ENCODE measurements at places on chromosomes 4 and X. TPM values are rescaled to one million over a fixed set of nuclear protein-coding genes. Genes with fewer than 3 reads are reported as not detected.

DNA sequence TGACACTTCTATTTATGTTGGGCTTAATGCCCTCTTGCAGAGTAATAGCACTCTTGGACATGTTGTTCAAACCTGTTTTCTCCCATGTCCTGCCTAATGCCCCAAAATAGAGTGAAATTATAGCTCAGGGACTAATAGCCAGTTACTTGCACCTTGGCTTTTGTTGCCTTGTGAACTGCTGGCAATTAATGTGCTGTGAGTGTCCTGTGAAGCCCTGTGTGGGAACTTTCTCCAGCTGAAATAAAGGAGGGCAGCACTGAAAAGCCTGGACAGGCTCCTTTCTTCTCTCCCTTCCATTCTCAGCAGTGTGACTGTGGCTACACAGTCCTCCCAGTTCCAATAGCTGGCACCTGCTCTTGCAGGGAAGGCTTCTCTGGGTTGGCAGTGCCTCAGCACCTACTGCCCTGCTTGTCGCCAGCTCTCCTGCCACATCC lies 72.4 kb downstream of the DCLK2 start:
- no peak for DNase-seq

The ERAS gene
- total RNA-seq, result not detected

The EMCN gene
- total RNA-seq, result not detected

The STARD8 gene
- 2.3 TPM for total RNA-seq

The MND1 gene
- total RNA-seq, result 33.6 TPM

- no peak for DNase-seq
Measured at GRCh38 chr4:186875476-186875875, 151.8 kb upstream of the FAT1 start.

DNA sequence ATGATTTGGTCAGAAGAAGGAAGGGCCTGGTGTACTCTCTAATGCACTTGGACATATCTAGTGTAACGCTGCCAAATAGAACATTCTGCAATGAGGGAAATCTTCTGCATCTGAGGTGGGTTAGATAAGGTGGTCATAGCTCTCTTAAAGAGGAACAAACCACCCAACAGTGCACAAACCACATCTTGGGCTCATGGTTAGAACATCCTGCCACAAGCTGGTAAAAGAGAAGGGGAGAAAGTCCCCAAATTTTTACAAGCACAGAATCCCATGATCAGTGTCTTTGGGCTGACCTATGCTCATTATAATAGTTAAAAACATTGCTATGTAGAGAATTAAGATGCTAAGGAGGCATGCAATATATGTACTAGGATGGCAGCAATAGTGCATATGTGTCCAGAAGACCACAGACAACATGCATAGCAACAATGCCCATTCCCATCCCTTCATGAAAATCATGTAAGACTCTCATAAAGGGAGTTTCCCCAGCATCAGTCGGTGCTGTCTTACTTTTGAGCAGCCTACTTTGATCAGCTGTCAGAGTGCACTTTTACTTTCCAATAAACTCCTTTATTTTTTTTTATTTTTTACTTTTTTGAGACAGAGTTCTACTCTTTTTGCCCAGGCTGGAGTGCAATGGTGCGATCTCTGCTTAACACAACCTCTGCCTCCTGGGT lies 99.7 kb upstream of the SLC7A11 start:
- no peak for DNase-seq

DNA sequence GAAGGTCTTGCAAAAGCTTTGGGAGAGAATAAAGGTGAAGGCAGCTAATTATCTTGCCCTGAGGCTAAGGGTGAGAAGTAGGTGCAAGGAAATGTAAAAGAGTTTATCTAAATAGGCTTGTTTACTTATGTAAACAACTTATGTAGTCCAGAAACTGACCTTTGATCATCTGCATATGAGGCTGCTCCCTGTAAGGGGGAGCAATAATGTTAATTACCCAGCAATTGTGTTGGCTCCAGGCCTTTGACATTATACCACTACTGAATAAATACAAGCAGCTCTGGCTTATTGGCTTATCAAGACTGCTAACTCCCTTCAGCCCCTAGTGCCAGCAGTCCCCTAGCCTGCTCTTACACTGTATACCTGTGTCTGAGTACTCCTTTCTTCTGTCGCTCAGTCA lies 303.7 kb upstream of the GNPDA2 start:
- no peak for DNase-seq

GRCh38 chrX:121456315-121456714 lies 408.9 kb downstream of the GLUD2 start:
- DNase-seq, result no peak

DNA sequence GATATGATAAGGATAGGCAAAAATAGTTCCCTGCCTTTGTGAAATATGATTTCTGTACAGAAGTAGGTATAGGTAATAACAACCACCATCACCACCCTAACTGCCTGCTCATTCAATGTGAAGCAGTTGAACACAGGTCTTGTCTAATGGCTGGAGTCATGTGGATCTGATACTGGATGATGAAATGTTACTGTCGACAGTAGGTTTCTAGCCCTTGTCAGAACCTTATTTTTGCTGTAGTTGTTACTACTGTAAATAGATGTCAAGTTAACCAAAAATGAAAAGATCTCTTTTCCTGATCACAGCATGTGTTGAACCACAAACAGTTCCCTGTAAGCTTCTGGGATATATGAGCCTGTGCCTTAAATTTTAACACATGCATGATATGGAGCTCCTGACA lies 142.9 kb downstream of the FRAS1 start:
- DNase-seq, result no peak

The INTU gene
- total RNA-seq, result 0.03 TPM

GRCh38 chr4:38605753-38606586 lies 58.0 kb upstream of the KLF3 start:
- no peak for DNase-seq

DNA sequence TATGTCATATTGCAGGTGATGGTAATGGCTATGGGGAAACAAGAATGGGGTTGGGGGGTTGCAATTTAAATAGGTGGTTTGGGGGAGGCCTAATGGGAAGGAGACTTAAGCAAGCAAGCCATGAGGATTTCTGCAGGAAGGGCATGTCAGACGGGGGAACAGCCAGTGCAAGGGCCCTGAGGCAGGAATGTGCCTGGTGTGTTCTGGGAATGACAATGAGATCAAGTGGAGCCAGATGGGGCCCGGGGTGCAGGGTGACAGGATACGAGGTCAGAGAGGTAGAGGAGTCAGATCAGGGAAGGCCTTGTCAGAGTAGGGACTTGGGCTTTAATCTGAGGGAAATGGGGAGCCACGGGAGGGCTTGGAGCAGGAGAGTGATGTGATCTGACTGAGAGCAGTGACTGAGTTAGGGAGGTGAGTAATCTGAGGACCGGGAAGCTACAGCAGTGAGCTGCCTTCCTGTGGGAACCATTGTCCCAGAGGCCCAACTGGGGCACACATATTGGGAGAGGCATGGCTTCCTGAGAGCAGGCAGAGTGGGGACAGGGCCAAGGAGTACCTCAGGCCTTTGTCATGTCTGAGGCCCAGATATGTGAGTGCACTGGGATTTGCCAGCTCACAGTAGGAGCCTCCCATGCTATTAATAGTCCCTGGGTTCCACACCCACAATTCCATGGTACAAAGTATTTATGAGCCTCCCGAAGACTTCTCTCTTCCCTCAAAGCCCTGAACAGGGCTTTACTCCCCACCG lies 139.8 kb downstream of the BCOR start:
- no peak for DNase-seq

The MID2 gene
- total RNA-seq, result 3.2 TPM

GRCh38 chrX:110915111-110915510 lies 119.5 kb upstream of the CHRDL1 start:
- DNase-seq, result no peak

The PKD2 gene
- 12.5 TPM for total RNA-seq

GRCh38 chrX:1059576-1060561 lies 152.6 kb downstream of the CRLF2 start:
- DNase-seq, result no peak

- DNase-seq, result no peak
Measured at GRCh38 chr4:113442826-113443225, 318.7 kb downstream of the CAMK2D start.

DNA sequence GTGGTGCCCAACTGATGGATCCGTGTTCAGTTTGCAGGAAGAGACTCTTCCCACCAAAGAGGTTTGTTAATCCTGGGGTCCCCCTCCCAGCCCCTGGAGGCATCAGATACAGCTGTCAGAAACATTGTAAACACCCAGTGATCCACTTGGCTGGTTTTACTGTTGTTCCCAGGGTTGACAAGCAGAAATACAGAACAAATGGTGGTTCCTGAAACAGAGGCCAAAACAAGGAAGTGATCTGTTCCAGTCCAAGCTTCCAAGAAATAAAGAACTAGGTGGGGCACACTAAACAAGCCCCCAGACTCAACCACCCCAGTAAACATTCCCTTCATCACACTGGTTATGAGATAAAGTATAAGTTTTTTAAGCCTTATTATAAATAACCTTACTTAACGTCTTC lies 1.4 kb downstream of the TMLHE start:
- DNase-seq, result no peak

The JADE3 gene
- 0.47 TPM for total RNA-seq

- no peak for DNase-seq
Measured at GRCh38 chr4:147599769-147600168, 17.4 kb upstream of the TMEM184C start.

DNA sequence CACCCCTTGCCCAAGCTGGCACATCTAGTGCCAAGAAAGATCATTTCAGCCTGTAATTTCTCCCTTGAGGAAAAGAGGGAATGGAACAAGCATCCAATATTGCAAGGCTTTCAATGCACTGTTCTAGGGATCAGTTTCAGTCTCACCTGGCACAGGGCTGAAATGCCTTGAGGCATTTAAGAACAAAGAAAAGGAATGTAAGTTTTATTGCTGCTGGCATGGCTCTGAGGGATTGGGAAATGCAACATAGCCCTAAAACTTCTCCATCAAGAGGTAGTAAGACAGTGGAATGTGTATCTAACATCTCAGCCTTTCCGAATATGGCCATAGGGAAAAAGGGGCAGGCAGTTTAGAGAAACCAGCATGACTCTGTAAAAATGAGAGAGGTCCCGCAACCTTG lies 732.6 kb upstream of the LCORL start:
- DNase-seq, result no peak

DNA sequence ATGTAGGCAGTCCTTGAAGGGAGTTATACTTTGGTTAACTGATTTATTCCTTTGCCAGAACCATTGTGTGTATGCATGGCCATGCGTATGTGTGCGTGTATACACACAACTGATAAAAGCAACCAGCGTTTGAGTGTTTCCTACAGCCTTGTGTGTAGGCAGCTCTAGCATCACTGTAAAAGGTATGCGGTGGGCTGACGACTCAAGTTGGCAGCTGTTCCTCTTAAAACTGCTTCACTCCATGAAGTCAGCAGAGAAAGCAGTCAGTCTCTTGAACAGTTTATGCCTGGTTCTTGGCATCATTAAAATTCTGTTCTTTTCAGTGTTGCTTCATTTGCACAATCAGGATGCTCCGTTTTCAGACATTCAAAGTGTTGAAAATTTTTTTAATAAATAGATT lies 103.5 kb upstream of the FRMPD4 start:
- no peak for DNase-seq

The OTC gene
- total RNA-seq, result not detected

DNA sequence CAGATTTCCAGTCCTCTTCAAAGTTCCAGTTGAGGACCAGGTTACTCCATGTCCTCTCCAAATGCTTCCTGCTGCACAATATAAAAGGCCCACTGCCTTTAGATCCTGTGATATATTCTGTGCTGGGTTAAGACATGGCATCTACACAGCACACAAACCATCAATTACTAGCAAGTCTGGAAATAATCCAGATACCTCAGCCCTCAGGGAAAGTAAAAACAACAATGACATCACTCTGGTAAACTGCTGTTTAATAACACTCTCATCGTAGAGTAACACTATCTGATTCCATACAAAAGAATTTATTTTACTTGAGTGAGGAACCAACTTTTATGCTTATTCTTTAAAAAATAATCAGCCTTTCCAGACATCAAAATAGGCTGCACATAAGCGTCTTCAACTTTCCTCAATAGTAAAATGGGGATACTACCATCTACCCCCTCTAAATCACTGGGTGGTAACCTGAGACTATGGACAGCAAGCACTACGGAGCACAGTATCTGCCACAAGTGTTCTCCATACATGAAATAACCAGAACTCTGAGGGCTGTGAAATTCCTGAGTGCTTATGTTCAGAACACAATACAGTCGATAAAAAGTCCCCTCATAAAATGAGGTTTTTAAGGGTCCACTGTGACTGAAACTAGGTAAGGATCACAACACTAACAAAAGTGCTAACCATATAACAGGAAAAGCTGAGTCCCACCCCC lies 53.4 kb downstream of the ABCG2 start:
- DNase-seq, result no peak

The PLAC8 gene
- 23.3 TPM for total RNA-seq

The XAGE1A gene
- not detected for total RNA-seq

DNA sequence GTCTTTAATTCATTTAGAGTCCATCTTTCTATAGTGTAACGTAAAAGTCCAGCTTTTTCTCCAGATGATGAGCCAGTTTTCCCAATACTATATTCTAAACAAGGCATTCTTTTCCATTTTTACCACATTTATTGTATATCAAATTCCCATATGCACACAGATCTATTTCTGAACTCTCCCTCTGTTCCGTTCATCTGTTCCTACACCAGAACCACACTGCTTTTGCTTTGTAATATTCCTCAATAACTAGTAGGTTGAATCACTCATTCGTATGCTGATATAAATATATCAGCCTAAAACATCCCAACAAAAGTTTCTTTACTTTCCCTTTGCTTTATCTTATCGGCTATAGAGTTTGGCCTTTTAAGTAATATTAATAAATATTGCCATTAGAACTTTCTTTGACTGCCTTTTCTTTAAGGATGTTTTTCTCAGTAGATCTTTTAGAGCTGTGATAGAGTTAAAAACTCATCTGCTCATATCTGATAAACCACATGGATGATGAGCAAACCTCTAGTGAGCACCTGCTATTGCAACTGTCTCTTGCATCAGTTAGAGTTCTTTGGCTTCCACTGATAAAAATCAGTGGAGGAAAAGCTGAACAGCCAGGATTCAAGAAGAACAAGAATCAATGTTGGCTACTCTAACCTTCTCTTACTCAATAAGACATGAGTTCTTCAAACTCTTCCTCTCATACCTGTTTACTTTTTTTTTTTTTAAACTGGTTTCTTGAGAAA lies 13.1 kb upstream of the RPL34 start:
- no peak for DNase-seq

The PIN4 gene
- total RNA-seq, result 11.0 TPM

DNA sequence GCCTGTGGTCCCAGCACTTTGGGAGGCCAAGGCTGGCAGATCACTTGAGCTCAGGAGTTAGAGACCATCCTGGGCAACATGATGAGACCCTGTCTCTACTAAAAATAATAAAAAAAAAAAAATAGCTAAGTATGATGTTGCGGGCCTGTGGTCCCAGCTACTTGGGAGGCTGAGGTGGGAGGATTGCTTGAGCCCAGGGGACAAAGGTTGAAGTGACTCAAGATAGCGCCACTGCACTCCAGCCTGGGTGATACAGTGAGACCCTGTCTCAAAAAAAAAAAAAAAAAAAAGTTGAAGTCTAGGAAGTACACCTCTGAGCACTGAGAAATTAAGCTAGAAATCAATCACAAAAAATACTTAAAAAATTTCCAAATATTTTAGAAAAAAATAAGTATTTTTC lies 86.5 kb downstream of the FRAS1 start:
- DNase-seq, result no peak

The BEX5 gene
- 2.4 TPM for total RNA-seq

The LUZP4 gene
- total RNA-seq, result not detected

- DNase-seq, result no peak
Measured at GRCh38 chr4:99677161-99677560, 19.5 kb upstream of the C4orf54 start.

The OPRPN gene
- not detected for total RNA-seq
